ENCODE measurements at places on chromosomes 1 and 21.

DNA sequence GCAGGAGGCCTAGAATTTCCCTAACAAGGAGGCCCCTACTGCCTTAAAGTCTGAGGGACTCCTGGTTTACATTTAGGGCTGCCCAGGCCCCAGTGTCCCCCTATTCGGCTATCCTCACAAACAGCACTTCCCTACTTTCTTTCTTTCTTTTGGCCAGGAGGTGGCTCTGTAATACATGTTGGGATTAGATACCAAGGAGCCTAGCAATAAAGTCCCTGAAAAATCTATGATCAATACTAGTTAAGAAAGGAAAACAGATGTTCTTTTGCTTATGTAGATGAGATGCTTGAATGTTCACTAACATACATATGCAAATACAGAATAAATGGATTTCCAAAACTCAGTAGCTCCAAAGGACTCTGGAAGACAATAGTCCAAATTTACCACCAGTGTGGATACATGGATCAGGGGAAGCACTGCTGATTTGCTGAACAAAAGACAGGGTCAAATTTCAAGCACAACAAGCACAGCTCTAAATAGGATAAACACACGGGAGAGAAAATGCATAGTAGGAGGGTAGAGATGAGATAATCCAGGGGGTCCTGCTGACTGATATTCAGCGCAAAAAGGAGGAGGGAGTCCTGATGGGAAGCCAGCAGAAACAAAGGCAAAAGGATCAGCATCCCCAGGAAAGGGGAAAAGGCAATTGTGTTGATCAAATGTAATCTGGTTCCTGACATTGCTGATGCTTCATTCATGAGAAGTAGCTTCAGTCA is 240.0 kb downstream of the NUF2 start:
- peak; percentile 21 for DNase-seq

- no peak for DNase-seq
Observed at GRCh38 chr1:58258082-58258481, 288.4 kb downstream of the OMA1 start.

DNA sequence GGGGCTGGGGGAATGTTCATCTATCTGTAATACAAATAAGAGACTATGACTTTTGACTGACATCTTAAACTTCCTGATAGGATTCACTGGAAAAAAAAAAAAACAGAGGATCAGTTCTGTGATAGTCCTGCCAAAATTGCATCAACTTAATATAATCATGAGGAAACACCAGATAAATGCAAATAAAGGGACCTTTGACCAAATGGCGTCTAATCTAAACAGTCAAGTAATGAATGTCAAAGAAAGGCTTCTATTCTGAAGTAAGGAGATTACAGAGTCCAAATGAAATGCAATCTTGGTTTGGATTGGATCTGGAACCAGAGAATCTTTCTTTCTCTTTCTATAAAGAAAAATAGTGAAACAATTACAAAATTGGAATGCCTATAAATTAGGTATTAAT is 513.4 kb downstream of the KCNT2 start:
- DNase-seq, result no peak

DNA sequence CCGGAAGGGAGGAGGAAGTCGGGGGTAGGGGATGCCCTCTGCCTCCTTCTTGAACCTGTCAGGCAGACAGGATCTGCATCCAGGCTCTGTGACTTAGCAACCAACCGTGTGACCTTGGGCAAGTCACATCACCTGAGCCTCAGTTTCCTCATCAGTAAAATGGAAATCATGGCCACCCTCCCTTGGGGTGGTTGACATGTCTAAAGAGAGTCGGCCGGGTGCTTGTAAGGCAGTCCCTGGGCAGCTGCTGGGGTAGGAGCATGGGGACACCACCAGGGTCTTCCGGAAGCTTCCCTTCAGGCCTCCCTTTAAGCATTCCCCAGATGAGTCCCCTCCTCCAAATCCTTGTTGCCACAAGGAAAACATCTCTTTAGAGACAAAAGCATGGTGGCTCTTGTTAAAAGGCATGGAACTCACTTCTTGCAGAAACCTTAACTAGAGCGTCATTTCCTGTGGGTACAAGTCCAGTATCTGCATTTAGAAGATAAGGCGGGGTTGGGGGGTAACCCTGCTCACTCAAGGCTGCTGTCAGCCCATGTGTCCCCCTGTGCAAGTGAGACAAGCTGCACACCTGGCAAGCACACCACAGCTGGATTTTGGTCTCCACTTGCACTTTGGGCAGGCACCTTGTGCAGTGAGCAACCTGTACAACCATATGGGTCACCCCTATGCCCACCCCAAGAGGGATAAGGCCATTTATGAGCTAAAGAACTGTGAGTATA is 10.4 kb downstream of the CLCNKB start:
- DNase-seq, result no peak

GRCh38 chr1:17119076-17119772 is at the start of gene PADI2:
PADI2 (minus strand) TSS chr1:17119451; CDS start chr1:17119371, 80 bp downstream.
- DNase-seq, result peak; percentile 39

DNA sequence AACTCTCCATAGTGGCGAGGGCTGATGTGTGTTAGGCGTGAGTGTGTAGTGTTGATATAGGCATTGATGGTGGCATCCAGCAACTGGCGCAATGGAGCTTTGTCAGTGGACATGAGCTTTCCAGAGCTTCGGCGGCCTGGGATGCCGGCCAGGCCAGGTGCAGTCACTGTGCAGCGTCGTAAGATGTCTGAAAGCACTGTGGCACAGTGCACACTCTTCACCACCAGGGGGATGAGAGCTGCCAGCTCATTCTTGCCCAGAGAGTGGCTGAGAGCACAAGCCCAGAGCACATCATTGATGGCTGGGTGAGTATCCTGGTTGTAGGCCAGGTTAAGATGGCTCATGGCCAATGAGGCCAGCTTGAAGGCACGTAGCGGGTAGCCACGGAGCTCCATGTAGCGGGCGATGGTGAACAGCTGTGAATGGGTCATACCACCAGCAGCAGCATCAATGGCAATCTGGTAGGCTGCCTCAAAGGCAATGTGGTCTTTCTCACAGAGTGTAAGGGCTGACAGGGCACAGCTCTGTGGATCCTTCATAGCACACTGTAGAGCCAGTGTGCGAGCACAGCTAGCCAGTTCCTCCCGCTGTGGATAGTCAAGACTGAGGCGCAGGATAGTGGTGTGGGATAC is 6.7 kb downstream of the UROD start:
- peak; percentile 72 for DNase-seq

DNA sequence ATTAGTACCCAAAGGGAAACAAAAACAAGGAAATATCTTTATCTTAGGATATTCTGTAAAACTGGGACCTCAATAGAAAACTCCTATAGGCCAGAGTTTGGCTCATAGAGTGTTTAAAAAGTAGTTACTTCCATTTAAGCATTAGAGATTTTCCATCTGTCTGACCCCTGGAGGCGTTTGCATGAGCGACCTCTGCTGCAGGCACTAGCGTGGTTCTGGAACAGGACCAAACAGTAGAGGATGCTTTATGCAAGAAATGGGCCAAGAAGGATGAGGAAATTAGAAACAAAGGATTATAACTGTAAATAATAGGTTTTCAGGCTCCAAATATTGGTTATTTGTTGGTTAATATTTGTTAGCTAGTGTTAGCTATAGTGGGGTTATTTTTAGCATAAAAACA is 5.7 kb downstream of the ZBTB40 start:
- DNase-seq, result peak; percentile 62

GRCh38 chr1:180945151-180945550 is 32.5 kb downstream of the KIAA1614 start:
- no peak for DNase-seq

DNA sequence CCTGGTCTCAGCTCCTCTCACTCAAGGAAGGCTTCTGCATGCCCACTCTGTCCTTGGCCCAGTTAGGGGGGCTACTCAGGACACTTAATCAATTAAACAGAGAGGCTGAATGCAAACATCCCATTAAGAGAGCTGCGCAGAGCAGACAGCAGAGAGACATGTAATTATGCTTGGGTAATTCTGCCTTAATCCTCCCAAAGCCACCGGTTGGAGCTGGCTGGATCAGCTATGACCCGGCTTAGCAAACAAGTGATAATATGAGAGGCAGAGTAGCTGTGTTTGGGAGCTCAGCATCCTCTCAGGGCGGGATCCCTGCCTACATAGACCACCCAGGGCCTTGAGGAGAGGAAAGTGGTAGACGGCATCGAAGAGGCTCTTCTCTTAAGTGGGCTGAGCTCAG is 183.2 kb downstream of the GRIK3 start:
- DNase-seq, result no peak

DNA sequence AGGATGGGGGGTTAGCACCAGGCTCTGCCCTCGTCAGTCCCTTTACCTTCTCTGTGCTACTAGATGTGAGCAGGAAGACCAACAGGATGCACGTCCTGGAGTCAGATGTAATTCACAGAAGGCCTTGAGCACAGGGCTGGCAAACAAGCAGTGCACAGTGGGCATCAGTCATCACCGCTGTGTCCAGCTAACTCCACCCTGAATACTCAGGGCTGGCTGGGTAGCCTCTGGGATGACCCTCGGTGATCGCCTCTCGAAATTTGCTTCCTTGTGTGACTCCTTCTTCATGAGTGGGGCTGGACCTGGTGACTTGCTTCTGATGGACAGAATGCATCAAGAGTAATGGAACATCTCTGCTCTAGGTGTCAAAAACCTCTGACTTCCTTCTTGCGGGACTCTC is 92.2 kb upstream of the TMPRSS2 start:
- no peak for DNase-seq
